ENCODE measurements at places on chromosomes 3 and 15. TPM values are rescaled to one million over a fixed set of nuclear protein-coding genes. Genes with fewer than 3 reads are reported as not detected.
A peak's percentile ranks its signal among the peaks of the same experiment; 100 is the strongest.

DNA sequence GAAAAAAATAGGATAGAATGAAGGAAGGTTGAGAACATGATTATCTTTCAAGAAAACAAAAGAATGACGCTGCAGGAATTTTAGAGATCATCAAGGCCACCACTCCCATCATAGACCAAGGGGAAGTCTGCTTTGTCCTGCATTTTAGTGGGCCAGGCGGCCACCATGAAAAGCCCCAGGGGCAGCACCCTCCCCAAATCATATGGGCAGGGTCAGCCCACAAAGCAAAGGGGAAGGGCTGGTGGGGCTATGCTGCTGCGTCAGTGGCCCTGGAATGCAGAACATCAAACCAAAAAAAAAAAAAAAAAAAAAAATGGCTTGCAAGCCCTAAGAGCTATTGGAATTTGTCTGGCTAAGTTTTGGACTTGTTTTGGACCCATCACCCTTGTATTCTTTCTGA, 620.8 kb downstream of the ROBO2 start:
- H3K36me3 ChIP-seq = no peaks in the 10 kb centered on the region
- no peaks in the 10 kb centered on the region for H3K27me3 ChIP-seq
- no peak for DNase-seq
- H3K27ac ChIP-seq = no peak overlapping the region
- no peaks in the 10 kb centered on the region for H3K4me1 ChIP-seq

DNA sequence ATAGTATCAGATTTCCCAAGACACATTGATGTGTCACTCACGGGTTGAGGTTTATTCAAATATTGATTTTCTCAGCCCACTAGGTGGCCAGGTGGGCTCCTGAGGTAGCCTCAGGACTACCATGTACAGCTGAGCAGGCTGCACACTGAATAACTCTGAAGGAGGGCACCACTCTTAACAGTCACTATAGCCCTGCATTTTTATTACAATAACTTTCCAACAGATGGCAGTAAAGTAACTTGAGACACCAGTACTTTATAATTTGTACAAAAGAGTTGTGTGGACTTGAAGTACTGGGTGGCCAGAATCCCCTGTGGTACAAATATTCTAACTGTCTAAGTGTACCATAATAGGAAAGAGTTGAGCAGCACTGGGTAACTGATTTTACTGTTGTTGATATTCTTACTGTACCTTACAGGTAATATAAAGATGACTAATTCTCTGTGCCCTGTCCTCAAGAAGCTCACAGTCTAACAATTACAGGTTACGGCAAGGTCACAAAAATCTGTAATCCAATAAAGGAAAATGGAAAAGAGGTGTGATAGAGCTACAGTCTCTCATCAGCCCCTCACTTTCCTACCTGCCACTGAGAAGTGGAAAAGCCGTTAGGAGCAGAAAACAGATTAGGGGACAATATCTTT, 76.0 kb downstream of the ETFA start:
- H3K36me3 ChIP-seq = peaks cover 6% of the 10 kb centered on the region
- no peaks in the 10 kb centered on the region for H3K27me3 ChIP-seq
- DNase-seq = no peak
- H3K4me3 ChIP-seq = no peak overlapping the region
- no peaks in the 10 kb centered on the region for H3K4me1 ChIP-seq
- H3K27ac ChIP-seq = no peak overlapping the region

GRCh38 chr3:57755368-57755675, 787 bp upstream of the SLMAP start:
- H3K4me3 ChIP-seq = peak overlapping the region; percentile 97
- H3K27me3 ChIP-seq = no peaks in the 10 kb centered on the region
- DNase-seq = no peak

Gene GOLGA6B
- total RNA-seq = not detected

GRCh38 chr3:19348500-19348899, 200.2 kb downstream of the KCNH8 start:
- H3K27me3 ChIP-seq = no peaks in the 10 kb centered on the region
- DNase-seq = no peak
- H3K36me3 ChIP-seq = no peaks in the 10 kb centered on the region
- H3K4me1 ChIP-seq = no peaks in the 10 kb centered on the region
- H3K27ac ChIP-seq = no peak overlapping the region

DNA sequence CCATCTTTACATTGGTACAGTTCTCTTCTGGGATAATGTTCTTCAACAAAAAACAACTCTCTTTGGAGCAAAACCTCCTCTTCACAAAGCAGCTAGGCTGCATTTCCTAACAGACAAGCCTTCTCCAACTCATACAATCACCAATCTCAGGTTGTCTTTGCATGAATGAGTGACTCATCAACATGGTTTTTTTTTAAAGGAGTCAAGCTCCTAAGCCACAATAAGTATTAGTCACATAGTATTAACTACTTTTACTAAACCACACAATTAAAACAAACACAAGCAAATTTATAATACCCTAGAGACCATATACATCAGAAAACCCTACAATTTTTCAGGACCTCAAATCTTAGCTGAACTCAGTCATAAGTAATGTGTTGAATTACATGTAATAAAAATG, 137.4 kb downstream of the TBC1D5 start:
- H3K36me3 ChIP-seq = peaks cover 12% of the 10 kb centered on the region
- no peak overlapping the region for H3K4me3 ChIP-seq
- peaks cover 6% of the 10 kb centered on the region for H3K4me1 ChIP-seq
- H3K27me3 ChIP-seq = no peaks in the 10 kb centered on the region
- no peak overlapping the region for H3K27ac ChIP-seq
- DNase-seq = no peak
